Left ventricle myocardium inferior (tissue), 1 donor: ENCODE measurements at places on chromosomes 13 and 19. TPM values are rescaled to one million over a fixed set of nuclear protein-coding genes. Genes with fewer than 3 reads are reported as not detected.

The CGB8 gene
- total RNA-seq = not detected

The DMWD gene
- 69.2 TPM for total RNA-seq

GRCh38 chr19:11100049-11100448 is 10.8 kb downstream of the LDLR start:
- DNase-seq = no peak

GRCh38 chr19:46926170-46927071 is 65.6 kb downstream of the ARHGAP35 start:
- no peak for DNase-seq

- no peak for DNase-seq
Observed at GRCh38 chr19:16034958-16035560, 41.2 kb upstream of the TPM4 start.

- DNase-seq = no peak
Observed at GRCh38 chr19:11242025-11242424, 2.6 kb downstream of the ANGPTL8 start.

DNA sequence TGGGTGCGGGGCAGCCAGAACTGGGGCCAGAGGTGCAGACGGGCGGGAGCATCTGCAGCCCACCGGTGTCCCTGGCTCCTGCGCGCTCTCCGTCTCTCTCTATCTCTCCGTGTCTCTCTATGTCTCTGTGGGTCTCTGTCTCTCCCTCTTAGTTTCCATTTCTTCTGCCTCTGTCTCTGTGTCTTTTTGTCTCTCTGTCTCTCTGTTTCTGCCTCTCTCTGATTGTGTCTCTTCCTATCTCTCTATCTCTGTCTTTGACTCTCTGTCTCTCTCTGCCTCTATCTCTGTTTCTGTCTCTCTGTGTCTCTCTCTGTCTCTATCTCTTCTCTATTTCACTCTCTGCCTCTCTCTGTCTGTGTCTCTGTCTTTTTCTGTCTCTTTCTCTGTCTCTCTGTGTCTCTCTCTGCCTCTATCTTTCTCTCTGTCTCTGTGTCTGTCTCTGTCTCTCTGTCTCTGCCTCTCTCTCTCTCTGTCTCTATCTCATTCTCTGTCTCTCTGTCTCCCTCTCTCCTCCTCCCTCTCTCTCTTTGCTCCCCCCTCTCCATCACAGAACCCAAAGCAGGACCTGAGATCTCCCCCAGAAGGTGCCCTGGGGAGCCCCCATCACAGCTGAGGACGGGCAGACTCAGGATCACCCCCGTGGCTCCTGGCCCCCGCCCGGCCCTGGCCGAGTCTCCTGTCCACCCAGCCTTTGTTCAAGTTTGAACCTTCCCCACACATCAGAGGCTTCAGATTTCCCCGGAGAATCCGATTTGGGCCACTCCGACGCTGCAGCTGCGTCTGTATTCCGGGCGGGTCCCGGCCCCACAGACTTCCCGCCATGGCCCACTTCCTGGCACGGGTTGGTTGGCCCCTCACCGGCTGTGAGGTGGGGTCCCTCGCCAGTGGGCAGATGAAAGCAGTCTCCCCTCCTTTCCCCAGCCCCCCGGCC is 48.6 kb upstream of the TCF3 start:
- DNase-seq = no peak

GRCh38 chr19:3420244-3420755 is 53.9 kb downstream of the NFIC start:
- DNase-seq = no peak

- no peak for DNase-seq
Observed at GRCh38 chr13:70408865-70409264, 300.6 kb upstream of the KLHL1 start.

DNA sequence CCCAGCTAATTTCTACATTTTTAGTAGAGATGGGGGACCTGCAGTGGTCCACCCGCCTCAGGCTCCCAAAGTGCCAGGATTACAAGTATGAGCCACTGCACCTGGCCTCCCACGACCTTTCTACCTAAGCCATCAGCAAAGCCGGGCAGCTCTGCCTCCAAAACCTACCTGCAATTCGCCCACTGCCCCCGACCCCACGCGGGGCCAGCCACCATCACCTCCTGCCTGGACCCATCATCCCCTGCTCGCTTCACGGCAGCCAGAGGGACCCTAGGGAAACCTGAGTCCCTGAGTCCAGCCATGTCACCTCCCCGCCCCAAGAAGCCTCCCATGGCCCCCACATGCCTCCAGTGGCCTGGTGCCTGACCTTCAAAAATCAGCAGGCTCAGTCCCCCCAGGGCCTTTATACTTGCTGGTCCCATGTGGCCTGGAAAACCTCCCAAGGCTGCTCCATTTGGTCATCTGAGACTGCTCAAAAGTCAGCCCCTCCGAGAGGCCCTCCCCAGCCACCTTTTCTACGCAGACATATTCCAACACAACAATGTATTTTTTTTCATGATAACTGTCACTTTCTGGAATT is 12.1 kb downstream of the ERCC2 start:
- DNase-seq = no peak

DNA sequence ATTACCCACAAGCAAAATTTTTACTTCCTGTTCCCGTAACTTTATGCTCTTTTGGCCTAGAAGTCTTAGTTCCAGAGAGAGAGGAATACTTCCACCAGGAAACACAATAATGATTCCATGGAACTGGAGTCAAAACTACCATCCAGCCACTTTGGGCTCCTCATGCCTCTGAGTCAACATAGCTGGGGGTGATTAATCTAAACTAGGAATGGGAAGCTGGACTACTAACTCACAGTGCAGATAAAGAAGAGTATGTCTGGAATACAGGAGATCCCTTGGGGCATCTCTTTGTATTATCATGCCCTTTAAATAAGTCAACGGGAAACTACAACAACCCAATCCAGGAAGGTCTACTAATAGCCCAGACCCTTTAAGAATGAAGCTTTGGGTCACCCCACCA is 8.9 kb upstream of the ELF1 start:
- no peak for DNase-seq

GRCh38 chr19:12331211-12331941 is 2.1 kb downstream of the ZNF563 start:
- DNase-seq = no peak

DNA sequence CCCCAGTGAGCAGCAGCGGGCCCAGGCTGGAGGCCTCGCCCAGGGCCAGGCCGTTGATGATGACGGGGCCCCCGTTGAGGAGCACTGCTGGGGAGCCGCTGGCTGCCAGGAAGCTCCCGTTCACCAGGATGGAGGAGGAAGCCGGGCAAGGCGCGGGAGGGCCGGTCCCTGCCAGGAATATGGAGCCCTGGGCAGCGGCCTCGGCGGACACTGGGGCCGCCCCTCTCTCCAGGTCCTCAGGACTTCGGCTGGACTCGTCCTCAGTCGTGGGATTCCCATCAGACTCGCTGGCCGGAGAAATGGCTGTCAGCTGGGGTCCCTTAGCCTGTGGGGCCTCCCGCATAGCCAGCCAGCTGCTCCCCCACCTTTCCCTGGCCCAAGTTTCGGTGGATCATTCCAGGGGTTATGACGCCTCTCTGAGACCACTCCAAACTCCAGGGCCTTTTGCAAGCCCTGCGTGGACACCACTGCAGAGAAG is 2.1 kb downstream of the SIX5 start:
- no peak for DNase-seq

The CDK8 gene
- total RNA-seq = 11.1 TPM

GRCh38 chr19:1396019-1396767 is 5.1 kb downstream of the GAMT start:
- DNase-seq = no peak

DNA sequence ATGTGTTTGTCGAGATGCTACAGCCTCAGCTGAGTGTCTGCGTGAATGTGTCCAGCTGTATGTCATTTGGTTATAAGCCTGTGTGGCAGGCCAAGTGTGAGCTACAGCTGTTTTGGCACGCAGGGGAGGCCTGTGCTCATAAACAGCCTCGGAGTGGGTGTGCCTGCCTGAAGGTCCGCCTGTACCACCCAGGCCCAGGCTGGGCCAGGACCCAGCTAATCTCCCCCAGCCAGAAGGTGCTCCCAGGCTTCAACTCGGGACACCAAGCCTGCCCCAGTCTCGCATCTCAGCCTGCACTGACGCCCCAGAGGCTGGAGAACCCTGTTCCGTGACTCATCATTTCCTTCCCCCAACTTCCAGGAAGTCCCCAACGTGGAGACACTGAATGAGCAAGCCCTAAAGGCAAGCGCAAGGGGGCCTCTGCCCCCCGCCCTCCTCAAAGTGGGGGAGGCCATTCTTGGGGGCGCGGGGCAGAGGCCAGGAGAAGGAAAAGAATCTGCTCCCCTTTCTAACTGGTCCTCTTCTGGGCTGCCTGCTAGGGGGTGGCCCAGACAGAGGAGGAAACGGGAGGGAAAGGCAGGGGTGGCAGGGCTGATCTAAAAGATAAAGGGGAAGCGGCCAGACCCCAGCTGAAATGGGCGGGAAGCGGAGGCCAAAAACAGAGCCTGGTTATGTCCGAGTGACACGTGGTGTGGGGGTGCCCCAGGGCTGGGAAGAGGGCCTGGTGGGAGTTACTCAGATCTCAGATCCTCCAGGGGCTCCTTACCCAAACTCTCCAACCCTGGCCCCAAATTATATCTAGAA is 2.0 kb downstream of the SLC1A5 start:
- peak; percentile 67 for DNase-seq

- no peak for DNase-seq
Observed at GRCh38 chr13:64278493-64278892, 2862.8 kb upstream of the PCDH20 start.

DNA sequence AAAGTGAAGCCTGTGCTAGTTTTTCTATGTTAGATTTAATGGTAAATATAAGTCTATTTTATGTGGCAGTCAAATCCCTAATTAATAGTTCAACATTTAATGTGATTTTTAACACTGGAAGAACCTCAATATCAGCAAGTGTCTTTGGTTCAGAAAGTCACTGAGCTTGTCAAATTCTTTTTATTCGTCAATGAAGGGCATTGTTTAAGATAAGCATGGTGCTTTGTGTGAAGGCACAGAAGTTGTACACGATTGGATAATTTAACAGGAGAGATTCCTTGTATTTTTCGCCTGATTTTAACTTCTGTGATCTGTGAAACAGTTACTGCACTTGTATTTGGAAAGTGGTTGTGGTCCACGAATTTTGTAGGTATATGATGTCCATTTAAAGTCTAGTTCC is 30.2 kb upstream of the RB1 start:
- no peak for DNase-seq

- DNase-seq = no peak
Observed at GRCh38 chr19:24098359-24098758, 11.4 kb downstream of the ZNF254 start.

The SERPINE3 gene
- total RNA-seq = not detected

The TLE2 gene
- 53.2 TPM for total RNA-seq

DNA sequence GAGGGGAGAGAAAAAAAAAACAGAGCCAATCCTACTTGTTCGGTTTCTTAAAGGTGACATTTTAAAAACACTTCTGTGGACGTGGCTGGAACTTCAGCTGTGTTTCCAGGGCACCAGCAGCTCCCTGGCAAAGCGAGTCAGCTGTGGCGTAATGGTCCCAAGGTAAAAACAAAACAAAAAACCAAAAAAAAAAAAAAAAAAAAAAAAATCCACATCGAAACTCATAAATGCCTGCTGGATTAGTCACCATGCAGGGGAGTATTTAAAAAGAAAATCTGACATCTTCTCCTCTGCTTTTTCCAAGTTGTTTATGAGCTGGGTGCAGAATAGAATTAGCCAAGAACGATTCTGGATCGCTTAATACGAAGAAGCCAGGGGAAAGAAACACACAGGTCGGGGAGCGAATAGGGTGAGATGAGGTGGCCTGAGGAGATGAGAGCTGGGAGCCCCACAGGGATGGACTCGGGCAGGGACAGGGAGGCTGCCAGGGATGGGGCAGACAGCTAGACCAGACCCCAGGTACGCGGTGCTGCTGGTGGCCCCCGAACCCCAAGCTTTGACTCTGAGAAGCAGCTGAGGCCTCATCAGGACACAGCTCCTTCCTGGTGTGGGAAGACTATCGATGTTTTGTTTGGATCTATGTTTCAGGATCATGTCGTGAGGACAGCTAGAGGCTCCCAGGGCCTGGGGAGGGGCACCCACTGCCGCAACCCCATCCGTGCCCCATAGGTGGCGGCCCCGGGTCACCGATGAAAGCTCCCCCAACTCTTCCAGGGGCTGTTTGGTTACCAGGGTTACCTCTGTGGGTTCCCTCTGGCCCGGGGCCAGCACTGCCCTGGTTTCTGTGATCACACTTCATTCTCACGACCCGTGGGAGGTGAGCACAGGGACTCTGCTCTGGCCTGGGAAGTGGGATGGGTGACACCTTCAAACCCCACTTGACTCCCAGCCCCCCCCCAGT is 3.1 kb upstream of the CTXN1 start:
- DNase-seq = no peak

The MYBPC2 gene
- total RNA-seq = not detected

- no peak for DNase-seq
Observed at GRCh38 chr13:28606466-28606865, 52.5 kb upstream of the POMP start.

DNA sequence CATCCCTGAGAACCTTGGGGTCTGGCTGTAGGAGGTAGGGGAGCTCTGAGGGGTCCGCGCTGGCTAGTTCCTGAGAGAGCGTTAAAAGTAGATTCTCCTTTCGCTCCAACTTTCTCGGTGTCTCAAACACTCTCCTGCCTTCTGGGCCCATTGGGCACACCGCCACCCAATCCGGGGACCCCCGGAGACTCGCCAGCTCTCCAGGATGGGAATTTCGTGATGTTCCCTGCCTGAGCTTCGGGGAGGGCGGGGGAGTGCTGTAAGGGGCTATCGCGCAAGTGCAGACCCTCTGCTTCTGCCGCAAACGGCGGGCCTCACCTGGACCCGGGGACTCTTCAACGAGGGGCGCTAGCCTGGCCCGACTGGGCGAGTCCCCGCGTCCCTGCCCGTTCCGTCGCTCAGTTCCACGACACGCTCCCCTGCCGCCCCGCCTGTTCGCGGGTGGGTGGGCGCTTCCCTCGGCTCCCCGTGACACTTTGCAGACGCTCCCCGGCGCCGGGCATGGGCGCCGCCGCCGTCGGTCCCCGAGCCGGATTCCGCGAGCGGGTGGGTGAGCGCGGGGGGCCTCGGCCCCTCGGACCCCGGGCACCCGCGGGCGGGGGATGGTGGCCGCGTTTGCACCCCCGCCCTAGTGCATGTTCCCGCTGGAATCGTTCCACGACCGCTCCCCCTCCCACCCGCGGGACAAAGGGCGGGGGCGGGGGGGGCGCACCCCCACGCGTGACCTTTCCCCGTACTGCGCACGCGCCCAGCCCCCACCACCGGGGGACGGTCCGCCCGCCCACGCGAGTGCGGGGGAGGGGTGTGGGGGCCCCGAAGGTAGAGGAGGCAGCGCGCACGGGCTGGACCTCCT is at the start of gene CCDC106:
Gene CCDC106 (plus strand): TSS at position 481 of the 853 bp plus-strand sequence. CDS start 835 bp downstream, outside the sequence.
- peak; percentile 74 for DNase-seq

DNA sequence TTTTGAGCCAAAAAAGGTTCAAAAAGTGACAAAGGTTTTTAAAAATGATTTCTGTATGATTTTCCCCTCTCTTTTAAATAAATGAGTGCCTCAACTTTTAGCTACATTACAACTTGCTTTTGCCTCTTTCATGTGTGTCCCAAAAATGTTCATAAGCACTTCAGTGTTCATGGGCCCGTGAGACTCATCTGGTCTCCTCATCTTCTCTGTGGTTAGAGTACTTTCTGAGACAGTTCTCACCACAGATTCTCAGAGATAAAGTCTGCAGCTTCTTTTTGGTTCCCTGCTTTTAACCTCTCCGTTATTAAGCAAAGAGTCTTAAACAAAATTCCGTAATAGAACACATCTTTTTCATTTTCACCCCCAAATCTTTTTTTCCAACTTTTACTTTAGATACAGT is 156.9 kb downstream of the DLEU7 start:
- no peak for DNase-seq
